Esophagus squamous epithelium (tissue), 5 donors: ENCODE measurements at places on chromosomes 13 and 19.
A peak's percentile ranks its signal among the peaks of the same experiment; 100 is the strongest.

- no peak for DNase-seq
- H3K27me3 ChIP-seq: no peaks in the 10 kb centered on the region
- no peaks in the 10 kb centered on the region for H3K36me3 ChIP-seq
- peak overlapping the region; percentile 52 for H3K4me3 ChIP-seq
- H3K27ac ChIP-seq: peak overlapping the region; percentile 95
- peaks cover 21% of the 10 kb centered on the region for H3K4me1 ChIP-seq
Observed at GRCh38 chr19:14073261-14073924, 807 bp downstream of the MISP3 start.

GRCh38 chr13:73835138-73835721 is 299.0 kb downstream of the KLF12 start:
- H3K4me3 ChIP-seq: no peak overlapping the region
- no peak for DNase-seq
- H3K27ac ChIP-seq: no peak overlapping the region
- H3K4me1 ChIP-seq: no peaks in the 10 kb centered on the region

GRCh38 chr19:34118879-34119748 is 53.2 kb upstream of the LSM14A start:
- no peak overlapping the region for H3K4me3 ChIP-seq
- no peaks in the 10 kb centered on the region for H3K27me3 ChIP-seq
- H3K4me1 ChIP-seq: no peaks in the 10 kb centered on the region
- DNase-seq: no peak
- no peak overlapping the region for H3K27ac ChIP-seq

- H3K4me1 ChIP-seq: peaks cover 20% of the 10 kb centered on the region
- no peaks in the 10 kb centered on the region for H3K36me3 ChIP-seq
- peak; percentile 16 for DNase-seq
- H3K27ac ChIP-seq: peak within 1 kb of the TSS; percentile 98
Observed at GRCh38 chr13:31199849-31200636, at the start of gene B3GLCT. B3GLCT (plus strand) TSS chr13:31199975; CDS start chr13:31200085, 110 bp downstream.

DNA sequence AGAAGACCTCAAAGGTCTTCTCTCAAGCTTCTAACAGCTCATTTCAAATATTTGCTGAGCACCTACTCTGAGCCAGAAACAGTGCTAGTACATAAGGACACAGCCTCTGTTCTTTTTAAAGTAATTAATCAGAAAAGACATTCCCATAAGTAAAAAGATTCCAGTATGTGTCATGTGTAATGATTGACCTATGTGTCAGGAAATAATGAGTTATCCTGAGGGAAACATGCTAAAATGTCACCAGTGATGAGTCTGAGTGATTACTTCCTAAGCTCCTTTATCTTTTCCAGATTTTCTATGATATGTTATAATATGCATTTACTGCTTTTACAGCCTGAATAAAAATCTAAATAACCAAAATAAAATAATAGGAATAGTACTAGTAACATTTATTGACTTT is 107.6 kb downstream of the SLC25A15 start:
- H3K27me3 ChIP-seq: no peaks in the 10 kb centered on the region
- no peak overlapping the region for H3K4me3 ChIP-seq

- peaks cover 34% of the 10 kb centered on the region for H3K36me3 ChIP-seq
- H3K4me3 ChIP-seq: peak overlapping the region; percentile 86
- no peaks in the 10 kb centered on the region for H3K27me3 ChIP-seq
- no peak for DNase-seq
- peaks cover 45% of the 10 kb centered on the region for H3K4me1 ChIP-seq
- H3K27ac ChIP-seq: peak overlapping the region; percentile 92
Observed at GRCh38 chr19:50803633-50804419, 13.6 kb downstream of the ACP4 start.

- H3K4me3 ChIP-seq: peak overlapping the region; percentile 63
- no peaks in the 10 kb centered on the region for H3K36me3 ChIP-seq
- DNase-seq: peak; percentile 82
- H3K4me1 ChIP-seq: peaks cover 19% of the 10 kb centered on the region
- H3K27ac ChIP-seq: no peak overlapping the region
- no peaks in the 10 kb centered on the region for H3K27me3 ChIP-seq
Observed at GRCh38 chr19:17747205-17748098, 3.8 kb upstream of the FCHO1 start.

- H3K4me1 ChIP-seq: no peaks in the 10 kb centered on the region
- H3K27me3 ChIP-seq: no peaks in the 10 kb centered on the region
- no peak for DNase-seq
- H3K36me3 ChIP-seq: no peaks in the 10 kb centered on the region
- no peak overlapping the region for H3K4me3 ChIP-seq
Observed at GRCh38 chr13:79245937-79246577, 160.0 kb downstream of the RBM26 start.
